ENCODE measurements at places on chromosomes 3 and 15.
A peak's percentile ranks its signal among the peaks of the same experiment; 100 is the strongest.

DNA sequence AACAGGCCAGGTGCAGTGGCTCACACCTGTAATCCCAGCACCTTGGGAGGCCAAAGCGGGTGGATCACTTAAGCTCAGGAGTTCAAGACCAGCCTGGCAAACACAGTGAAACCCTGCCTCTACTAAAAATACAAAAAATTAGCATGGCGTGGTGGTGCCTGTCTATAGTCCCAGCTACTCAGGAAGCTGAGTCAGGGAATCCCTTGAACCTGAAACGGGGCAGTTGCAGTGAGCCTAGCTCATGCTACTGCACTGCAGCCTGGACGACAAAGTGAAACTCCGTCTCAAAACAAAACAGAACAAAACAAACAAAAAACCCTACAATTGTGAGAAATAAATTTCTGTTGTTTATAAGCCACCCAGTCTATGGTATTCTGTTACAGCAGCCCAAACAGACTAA is 94.7 kb downstream of the PIK3CB start:
- no peak for DNase-seq

DNA sequence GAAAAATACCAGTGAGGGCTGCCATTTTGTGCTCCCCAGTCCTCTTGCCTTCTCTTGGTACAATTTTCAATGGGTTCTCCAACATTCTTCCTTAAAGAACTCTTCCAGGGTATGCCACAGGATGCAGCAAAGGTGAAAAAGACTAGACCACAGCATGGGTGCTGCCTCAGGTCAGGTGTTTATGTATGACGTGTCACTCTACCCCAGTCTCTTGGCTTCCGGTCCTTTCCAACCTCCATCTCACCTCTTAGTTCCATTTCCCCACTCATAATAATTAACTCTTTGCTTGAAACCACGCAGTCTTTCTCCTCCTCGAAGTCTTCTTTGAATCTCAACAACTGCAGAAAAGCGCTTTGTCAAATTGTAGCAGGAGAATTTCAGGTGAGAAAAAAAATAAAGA is 104.7 kb upstream of the TBC1D5 start:
- DNase-seq: no peak

GRCh38 chr3:15032650-15033049 is 32.5 kb downstream of the MRPS25 start:
- DNase-seq: no peak

DNA sequence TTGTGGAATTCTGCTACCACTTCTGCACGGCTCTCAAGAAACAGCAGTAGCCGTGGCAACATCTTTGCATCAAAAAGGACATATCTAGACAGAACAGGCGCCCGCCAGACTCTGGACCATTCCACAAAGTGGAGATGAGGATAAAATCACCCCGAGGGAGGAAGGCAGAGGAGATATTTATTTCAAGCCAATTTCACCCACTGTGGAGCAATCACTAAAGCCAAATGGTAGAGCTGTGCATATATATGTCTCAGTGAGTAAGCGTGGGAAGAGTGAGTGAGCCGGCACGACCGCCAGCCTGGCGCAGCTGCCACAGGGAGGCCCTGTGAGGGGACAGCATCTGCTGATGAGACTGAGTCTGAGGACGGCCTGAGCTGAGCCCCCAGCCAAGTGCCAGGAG is 111.3 kb downstream of the MEGF11 start:
- DNase-seq: no peak

GRCh38 chr3:5754602-5755001 is 567.1 kb downstream of the EDEM1 start:
- no peak for DNase-seq

DNA sequence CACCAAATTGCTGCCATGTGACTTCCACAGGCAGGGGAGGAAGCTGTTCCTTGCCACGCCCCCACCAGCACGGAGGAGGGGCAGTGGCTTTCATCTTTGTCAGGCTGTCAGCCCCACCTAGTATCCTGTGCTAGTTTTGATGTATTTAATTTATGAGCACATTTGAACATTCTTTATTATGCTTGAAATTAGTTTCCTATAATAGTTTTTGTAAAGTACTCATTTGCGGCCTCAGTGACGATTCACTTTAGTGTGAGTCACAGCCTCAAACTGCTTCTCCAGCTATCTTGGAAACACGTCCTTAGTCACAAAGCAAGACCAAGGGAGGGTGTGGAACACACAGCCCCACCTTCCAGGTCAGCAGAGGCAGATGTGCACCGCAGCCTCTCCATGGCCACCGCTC is 239.9 kb upstream of the ATP10A start:
- DNase-seq: no peak

GRCh38 chr3:133379926-133380325 is 19.9 kb upstream of the BFSP2 start:
- no peak for DNase-seq

DNA sequence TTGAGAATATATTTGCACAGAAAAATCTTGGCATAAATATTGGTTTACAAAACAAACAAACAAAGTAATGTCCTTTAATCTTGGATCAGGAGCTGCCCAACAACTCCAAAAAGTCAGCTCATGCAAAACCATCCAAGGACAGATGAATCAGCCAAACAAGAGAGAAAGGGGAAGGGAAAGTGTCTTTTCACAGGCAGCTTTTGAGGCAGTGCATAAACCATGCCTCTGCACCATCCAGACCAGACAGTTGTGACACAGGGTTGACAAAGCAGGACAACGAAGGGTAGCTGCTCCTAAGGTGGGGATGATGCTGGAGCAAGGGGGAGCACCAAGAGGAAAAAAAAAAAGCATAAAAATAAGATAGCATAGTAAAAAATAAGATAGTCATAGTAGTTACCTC is 8.7 kb downstream of the CD86 start:
- no peak for DNase-seq

GRCh38 chr3:62403765-62404164 is 30.4 kb upstream of the FEZF2 start:
- no peak for DNase-seq

- DNase-seq: no peak
Observed at GRCh38 chr15:50452927-50453326, 28.7 kb downstream of the USP8 start.

DNA sequence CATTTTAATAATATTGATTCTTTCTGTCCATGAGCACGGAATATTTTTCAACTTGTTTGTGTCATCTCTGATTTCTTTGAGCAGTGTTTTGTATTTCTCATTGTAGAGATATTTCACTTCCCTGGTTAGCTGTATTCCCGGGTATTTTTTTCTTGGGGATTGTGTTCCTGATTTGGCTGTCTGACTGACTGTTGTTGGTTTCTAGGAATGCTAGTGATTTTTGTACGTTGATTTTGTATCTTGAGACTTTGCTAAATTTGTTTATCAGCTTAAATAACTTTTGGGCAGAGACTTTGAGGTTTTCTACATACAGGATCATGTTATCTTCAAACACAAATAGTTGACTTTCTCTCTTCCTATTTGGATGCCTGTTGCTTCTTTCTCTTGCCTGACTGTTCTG is 418.8 kb upstream of the ALCAM start:
- no peak for DNase-seq

- no peak for DNase-seq
Observed at GRCh38 chr15:94700211-94700610, 468.9 kb downstream of the MCTP2 start.

DNA sequence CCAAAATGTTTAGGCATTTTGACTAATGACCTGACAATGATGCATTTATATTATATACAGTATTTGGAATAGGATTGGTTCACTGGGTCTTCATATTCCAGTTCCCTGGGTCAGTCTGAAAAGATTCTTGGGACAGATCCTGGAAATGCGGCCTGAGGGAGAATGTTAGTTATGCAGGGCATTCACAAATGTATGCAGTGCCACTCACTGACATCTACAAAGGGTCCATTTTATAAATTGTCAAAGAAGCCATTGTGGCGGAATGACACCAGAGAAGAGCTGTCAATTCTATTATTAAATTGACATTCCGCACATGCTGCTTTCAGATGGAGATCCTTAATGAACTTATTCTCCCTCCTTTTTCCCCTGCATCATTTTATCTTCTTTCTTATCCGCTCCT is 176.6 kb downstream of the VGLL3 start:
- DNase-seq: no peak

- DNase-seq: peak; percentile 6
Observed at GRCh38 chr15:65916664-65917406, 47.5 kb downstream of the RAB11A start.

DNA sequence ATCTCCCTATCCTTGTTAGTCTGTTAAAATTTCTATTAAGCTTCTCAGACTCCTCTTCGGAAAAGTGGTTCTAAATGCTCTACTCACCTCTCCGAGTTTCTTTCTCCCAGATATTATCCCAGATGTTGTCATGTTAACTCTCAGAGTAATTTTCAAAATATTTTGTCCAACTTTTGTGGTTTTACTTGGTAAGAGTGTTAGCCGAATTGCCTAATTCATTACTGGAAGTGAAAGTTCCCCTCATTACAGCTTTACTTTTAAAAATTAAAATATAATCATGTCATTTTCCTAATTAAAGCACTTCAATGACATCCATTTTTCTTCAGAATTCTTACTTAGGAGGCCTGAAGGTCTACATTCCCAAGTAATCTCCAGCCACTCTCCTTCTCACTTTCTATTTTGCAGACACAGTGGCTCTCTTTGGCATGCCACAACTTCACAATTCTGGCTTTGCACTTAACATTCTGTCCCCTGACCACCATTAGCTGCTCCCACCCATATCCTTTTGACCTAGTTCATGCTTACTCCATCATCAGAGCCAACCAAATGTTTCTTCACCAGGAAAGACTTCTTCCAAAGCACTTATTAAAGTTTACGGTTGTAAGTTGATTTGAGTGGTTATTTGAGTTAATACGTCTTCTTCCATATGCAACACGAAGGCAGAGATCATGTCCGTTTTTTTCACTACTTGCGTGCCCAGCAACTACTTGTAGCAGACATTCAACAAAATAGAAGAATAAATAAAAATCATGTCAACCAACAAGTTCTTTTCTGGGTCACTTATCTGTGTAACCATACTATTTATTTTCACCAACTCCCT is 10.2 kb upstream of the TIPARP start:
- DNase-seq: no peak

GRCh38 chr3:140399871-140400270 is 278.0 kb upstream of the TRIM42 start:
- DNase-seq: no peak

DNA sequence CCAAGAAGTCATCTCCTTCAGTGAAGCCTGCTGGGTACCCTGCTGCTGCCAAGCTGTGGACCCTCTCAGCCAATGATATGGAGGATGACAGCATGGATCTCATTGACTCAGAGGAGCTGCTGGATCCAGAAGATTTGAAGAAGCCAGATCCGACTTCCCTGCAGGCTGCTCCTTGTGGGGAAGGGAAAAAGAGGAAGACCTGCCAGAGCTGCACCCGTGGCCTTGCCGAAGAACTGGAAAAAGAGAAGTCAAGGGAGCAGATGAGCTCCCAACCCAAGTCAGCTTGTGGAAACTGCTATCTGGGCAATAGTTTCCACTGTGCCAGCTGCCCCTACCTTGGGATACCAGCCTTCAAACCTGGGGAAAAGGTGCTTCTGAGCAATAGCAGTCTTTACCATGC is 13.7 kb upstream of the ANP32A start:
- DNase-seq: no peak

- no peak for DNase-seq
Observed at GRCh38 chr15:62561059-62561519, 396.0 kb upstream of the C2CD4B start.
